IMR-90 (cell line): ENCODE measurements at places on chromosomes 16 and 17. TPM values are rescaled to one million over a fixed set of nuclear protein-coding genes. Genes with fewer than 3 reads are reported as not detected.

Gene CTF1
- total RNA-seq: 0.18 and 0.56 TPM in 2 replicates

- no peaks in the 10 kb centered on the region for H3K27me3 ChIP-seq
- H3K4me1 ChIP-seq: no peaks in the 10 kb centered on the region
- no peak for DNase-seq
- no peak overlapping the region for H3K27ac ChIP-seq
- no peaks in the 10 kb centered on the region for H3K36me3 ChIP-seq
Measured at GRCh38 chr16:78290872-78291591, 191.6 kb downstream of the WWOX start.

GRCh38 chr17:64781014-64781756 lies 119.1 kb upstream of the SMURF2 start:
- peaks cover 9% of the 10 kb centered on the region for H3K4me1 ChIP-seq
- H3K36me3 ChIP-seq: peaks cover 23% of the 10 kb centered on the region; the same call in 1 of the 2 replicates
- no peak for DNase-seq
- no peak overlapping the region for H3K4me3 ChIP-seq

DNA sequence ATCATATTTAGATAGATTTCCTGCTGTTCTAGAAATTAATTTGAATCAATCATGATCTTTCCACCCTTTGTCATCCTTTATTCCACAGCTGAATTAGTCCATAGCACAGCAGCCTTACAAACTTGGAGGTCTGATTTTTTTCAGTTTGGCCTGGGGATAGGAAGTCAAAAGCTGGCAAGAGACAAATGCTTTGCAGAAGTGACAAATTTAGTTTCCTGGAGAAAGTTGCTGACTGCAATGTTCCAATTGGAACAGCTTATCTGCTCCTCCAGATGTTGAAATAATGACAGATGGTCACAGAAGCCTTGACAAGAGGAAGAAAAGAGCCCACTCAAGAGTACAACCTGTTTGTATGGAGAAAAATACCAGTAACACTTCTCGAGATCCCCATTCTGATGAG lies 1276.1 kb upstream of the CDH8 start:
- no peaks in the 10 kb centered on the region for H3K36me3 ChIP-seq
- no peak overlapping the region for H3K27ac ChIP-seq
- no peaks in the 10 kb centered on the region for H3K4me1 ChIP-seq
- no peaks in the 10 kb centered on the region for H3K27me3 ChIP-seq
- no peak for DNase-seq

DNA sequence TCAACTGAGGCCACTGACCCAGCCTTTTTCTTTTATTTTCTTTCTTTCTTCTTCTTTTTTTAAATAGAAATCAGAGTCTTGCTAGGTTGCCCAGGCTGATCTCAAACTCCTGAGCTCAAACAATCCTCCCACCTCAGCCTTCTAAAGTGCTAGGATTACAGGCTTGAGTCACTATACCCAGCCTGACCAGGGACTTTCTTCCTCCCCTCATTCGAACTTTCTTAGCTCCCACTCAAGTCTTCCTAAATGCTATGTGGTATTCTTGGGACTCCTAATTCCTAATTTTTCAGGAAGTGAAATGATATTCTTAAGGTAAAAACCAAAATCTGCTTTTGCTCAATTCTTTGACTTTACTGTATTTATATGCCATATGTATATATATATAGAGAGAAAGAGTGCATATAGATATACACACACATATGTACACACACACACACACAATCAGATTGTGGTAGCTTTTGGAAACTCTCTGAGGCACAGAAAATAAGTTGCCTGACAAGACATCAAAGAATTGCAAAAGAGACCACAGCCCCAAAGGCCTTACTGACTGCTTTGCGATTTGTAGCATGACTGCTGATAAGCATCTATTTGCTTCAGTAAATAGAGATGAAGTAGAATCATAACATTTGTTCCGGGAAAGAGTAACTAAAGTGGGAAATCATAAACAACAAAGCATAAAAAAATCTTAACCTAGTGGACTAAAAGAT lies 9.5 kb upstream of the AMZ2 start:
- DNase-seq: no peak
- H3K36me3 ChIP-seq: no peaks in the 10 kb centered on the region
- H3K27ac ChIP-seq: no peak overlapping the region
- peaks cover 5% of the 10 kb centered on the region for H3K4me1 ChIP-seq
- H3K4me3 ChIP-seq: no peak overlapping the region

DNA sequence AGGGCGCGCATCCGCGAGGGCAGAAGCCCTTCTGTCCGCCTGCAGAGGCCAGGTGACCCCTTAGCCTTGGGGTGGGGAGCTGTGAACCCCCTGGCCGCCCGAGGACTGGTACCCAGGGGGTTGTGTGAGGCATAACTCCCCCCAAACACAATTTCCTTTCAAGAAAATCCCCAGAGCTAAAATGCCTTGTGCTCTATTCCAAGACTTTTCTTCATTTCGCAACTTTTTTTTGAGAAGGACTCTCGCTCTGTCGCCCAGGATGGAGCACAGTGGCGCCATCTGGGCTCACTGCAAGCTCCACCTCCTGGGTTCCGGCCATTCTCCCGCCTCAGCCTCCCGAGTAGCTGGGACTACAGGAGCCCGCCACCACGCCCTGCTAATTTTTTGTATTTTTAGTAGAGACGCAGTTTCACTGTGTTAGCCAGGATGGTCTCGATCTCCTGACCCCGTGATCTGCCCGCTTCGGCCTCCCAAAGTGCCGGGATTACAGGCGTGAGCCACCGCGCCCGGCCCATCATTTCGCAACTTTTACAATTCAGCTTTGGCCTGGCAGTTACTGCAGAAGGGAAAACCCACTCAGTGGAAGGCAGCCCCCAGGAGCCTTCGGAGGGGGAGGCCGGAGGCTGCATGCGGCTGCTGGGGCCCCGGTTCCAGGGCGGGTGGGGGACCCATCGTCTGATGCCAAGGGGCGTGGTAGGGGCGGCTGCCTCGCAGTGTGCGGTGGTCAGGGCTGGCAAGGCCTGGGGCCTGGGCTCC lies 963 bp upstream of the APRT start:
- peak overlapping the region; percentile 71 for H3K27ac ChIP-seq
- no peaks in the 10 kb centered on the region for H3K27me3 ChIP-seq
- peaks cover 14% of the 10 kb centered on the region for H3K36me3 ChIP-seq
- peak; percentile 37 for DNase-seq
- peak overlapping the region; percentile 60 for H3K4me3 ChIP-seq
- peaks cover 13% of the 10 kb centered on the region for H3K4me1 ChIP-seq

Gene CD79B
- not detected in 2 replicates for total RNA-seq

Gene FBXO39
- not detected in 2 replicates for total RNA-seq

Gene XPO6
- total RNA-seq: 103 and 108 TPM in 2 replicates

DNA sequence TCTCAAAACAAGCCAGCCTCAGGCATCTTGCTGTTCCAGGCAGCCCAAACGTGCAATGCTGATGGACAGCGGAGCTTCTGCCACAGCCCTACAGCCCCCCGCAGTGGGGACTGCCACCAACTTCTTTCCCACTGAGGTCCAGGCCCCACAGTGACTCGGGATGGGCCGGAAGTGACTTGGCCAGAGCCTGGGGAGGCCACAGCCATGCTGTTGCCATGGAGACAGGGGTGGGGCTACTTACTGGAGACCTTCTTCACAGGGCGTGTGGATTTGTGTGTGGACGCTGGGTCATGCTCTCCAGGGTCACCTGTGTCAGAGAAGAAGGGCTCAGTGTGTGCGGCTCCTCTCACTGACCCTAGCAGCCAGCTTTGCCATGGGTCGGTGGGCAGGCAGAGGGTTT lies 15.0 kb downstream of the TRIM25 start:
- H3K36me3 ChIP-seq: peaks cover 69% of the 10 kb centered on the region
- H3K4me3 ChIP-seq: no peak overlapping the region
- DNase-seq: no peak
- H3K27me3 ChIP-seq: no peaks in the 10 kb centered on the region

Gene MAPK8IP3
- total RNA-seq: 15.6 and 17.0 TPM in 2 replicates

DNA sequence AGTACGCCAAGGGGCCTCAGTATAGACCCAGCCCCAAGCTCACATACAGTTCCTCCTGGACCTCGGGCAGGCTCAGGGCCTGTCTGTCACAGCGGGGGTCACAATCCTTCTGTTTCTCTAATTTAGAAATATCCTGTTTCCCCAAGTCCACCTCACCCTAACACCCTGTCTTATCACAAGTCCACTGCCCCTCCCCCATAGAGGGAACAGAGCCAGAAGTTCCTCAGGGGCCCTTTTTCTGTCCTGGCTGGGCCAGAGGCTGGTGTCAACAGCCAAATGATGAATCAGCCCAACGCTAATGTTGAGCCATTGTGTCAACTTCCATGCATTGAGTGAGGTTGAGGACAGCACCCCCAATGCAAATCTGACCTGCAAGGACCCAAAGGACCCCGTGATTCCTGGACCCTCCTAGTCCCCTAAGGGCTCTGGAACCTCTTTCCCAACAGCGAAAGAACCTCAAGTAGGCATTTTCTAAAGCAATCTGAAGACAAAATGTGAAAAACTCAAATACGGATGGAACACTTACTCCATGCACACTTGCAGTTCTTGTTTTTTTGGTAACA lies 58.6 kb downstream of the PECAM1 start:
- H3K27me3 ChIP-seq: peaks cover 26% of the 10 kb centered on the region
- no peak for DNase-seq
- H3K27ac ChIP-seq: no peak overlapping the region
- no peaks in the 10 kb centered on the region for H3K36me3 ChIP-seq

Gene ATP2C2
- total RNA-seq: not detected in 2 replicates

Gene C17orf107
- 0.54 and 0.56 TPM in 2 replicates for total RNA-seq
